BJ (cell line): ENCODE measurements at places on chromosomes 2 and 18.

DNA sequence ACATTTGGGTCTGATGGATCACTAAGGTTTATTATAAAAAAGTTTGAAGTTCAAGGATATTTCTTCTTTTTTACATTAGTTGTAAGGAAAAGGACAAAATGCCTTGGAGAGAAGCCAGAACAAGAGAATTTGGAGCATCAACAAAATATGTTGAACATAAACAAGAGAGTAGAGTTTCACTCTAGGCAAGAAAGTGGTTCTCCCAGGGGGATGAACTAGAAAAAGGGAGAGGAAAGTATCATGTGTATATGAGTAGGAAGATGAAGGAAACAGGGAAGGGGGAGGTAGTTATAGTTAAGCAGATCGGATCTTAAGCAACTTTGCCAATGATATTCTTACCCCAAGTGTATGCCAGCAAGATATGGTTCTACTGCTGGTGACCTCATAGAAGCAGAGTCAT lies 63.8 kb upstream of the GALNT3 start:
- no peak for DNase-seq

DNA sequence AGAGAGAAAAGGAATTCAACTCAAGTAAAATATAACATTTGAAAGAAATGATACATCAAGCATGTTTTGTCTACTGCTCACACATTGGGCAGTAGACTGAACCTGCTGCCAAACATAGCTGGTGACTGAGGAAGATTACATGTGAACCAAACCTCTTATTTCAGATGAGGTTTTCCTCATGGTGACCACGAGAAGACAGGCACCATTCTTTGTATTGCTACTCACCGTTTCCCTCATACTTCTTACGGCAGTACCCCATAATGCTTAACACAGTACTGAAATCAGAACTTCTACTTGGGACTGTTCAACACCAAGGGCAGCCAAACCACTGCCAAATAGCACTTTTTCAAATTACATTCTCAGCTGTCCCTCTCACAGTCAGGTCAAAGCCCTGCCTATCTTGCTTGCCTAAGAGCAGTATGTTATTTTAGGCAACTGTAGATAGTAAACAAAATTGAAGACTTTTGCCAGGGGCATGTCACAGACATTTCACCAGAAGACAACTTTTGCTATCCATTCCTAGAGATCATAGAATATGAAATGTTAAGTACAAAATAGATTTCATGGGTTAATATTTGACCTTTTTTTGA lies 167.1 kb upstream of the DOK6 start:
- no peak for DNase-seq

DNA sequence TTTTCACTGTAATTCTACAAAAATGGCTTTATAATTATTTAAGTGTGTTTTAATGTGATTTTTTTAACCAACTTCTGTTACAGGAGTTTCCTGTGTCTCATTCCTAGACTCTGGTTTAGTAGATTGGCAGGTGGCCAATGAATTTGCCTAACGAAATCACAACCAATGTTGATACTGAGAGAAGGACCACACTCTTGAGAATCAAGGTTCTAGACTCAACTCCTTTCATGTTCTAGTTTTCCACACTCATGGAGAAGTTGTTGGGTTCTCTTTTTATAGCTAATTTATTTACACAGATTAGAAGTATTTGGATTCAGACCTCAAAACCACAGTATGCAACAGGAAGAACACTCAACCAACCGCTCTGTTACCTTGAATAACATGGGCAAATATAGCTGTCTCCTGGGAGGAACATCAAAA lies 22.6 kb upstream of the USP34 start:
- DNase-seq = no peak

DNA sequence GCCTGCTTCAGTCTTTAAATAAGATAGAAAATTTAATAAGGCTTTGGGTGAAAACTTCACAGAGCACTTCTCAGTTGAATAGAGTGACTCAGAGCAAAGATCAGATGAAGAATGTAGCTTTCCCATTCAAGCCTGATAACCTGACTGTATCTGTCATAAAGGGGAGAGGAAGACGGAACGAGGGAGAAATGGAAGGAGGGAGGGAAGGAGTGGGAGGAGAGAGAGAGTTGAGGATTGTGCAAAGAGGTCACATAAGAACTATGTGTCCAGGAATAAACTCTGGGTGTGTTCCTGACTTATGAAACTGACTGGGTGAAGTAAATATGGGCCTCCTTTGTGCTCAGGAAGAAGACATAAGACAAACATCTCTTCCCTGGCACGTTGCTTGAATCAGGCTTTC lies 385.5 kb downstream of the LPIN1 start:
- peak; percentile 17 for DNase-seq

- no peak for DNase-seq
These were observed 27.2 kb downstream of the ITGA6 start for GRCh38 chr2:172454404-172455120.

DNA sequence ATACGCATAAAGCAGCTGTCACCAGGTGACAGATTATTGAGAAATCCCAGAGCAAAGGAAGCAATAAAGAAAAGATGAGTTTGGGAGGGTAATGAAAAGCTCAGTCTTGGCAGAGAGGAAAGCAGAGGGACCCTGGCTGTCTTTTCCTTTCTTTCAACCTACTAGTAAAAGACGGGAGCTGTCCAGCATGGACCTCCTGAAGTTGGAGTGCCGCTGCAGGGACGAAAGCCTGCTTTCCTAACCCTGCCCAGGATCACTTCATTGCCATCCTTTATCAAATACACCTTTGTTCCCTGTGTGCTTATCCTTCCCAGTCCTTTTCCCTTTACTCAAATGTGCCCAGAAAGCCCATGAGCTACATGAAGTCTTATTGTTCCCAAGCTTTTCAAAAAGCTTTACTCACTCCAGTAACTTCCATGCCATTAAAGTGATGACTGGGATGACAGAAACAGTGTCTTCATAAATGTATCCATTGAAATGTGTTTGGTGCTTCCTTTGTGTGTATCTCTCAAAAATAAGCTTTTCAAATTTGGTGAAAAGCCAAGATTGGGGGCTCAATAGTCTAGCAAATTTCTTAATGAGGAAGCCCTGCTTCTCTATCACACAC lies 3.7 kb upstream of the SPR start:
- no peak for DNase-seq

DNA sequence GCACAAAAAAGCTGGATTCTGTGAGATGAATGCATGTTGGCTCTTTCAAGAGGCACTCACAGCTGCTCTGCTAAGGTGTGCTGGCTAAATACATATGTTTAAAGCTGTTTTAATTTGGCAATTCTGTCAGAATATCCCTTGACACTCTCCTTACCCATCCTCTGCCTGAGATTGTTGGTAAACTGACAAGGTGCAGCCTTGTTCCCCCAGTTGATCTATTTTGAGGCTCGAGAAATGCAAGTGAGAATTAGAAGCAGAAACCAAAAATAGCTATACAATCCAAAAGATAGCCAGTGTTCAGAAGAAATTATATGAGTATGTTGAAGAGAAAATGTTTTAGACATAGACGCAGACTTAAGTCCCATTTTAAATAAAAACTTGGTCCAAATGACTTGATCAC lies 971.7 kb upstream of the GYPC start:
- DNase-seq = no peak

DNA sequence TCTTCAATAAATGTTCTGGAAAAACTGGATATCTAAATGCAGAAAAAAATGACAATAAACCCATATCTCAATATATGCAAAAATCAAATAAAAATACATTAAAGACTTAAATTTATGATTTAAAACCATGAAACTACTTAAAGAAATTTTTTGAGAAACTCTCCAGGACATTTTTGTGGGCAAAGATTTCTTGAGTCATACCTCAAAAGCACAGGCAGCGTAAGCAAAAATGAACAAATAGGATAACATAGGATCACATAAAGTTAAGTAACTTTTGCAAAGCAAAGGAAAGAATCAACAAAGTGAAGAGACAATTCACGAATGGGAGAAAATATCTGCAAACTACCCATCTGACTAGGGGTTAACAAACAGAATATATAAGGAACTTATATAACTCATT lies 1545.5 kb downstream of the SUCLG1 start:
- DNase-seq = no peak

DNA sequence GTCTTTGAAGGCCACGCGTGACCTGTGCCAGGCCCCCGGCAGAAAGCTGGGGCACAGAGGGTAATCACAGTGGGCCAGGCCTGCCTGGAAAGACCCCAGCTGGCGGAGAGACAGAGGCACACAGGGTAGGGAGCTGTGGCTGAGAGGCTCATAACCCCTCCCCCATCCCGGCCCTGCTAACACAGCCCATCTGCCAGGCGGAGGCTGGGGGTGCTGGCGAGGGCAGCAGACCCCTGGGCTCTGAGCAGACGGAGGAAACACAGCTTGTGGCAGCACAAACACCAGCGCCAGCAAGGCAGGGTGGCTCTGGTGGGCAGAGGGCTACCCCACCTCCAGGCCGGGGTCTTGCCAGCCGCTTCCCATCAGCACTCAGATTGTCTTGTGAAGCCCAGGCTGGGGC lies 19.0 kb downstream of the HS6ST1 start:
- DNase-seq = no peak

GRCh38 chr2:216555274-216555673 lies 56.6 kb downstream of the RPL37A start:
- DNase-seq = no peak

- no peak for DNase-seq
These were observed 127.8 kb downstream of the MEP1B start for GRCh38 chr18:32317651-32318050.
